ENCODE measurements at places on chromosomes 6 and 20. TPM values are rescaled to one million over a fixed set of nuclear protein-coding genes. Genes with fewer than 3 reads are reported as not detected.

FARS2 gene
- total RNA-seq, result 18.1 TPM

- H3K4me1 ChIP-seq, result peaks cover 24% of the 10 kb centered on the region
- H3K27ac ChIP-seq, result peak overlapping the region; percentile 81
- no peak for DNase-seq
- H3K36me3 ChIP-seq, result no peaks in the 10 kb centered on the region
- no peak overlapping the region for H3K4me3 ChIP-seq
- H3K27me3 ChIP-seq, result no peaks in the 10 kb centered on the region
Observed at GRCh38 chr6:163354761-163355425, 59.6 kb upstream of the QKI start.

DNA sequence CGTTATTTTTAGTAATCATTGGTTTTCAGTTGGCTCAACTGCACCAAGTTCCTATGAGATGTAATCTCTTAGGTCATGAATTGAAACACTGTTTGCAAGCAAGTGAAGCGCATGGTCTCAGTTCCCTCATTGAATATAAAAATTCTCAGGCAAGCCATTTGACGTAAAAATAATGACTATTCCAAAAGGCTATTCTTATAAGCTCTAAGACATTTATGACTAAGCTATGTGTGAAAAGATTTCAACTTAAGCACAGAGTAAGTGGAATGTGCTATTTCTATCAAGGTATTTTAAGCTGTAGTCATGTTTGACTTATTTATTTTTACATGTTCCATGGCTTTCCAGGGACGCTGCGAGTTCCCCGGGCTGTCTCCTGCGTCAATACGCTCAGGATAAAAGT, 248.5 kb downstream of the THBS2 start:
- no peak overlapping the region for H3K4me3 ChIP-seq
- H3K4me1 ChIP-seq, result peaks cover 22% of the 10 kb centered on the region
- peak overlapping the region; percentile 46 for H3K27ac ChIP-seq

DNA sequence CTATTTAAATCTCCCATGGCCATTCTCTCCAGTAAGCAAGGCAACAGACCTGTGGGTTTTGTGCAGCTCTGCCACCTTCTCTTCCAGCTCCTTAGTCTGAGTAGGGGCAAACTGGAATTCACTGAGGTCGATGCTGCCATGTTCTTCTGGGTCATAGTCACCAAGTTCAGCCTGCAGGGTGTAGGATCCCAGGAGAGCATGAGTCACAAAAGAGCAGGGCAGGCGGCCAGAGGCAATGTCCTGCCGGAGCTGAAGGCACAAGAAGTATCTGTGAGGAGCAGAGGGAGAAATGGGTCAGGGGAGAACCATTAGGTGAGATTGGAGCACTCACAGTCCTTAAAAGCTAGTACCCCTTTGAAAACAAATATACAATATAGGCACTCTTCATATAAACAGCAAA, 73.7 kb downstream of the SMLR1 start:
- peak overlapping the region; percentile 11 for H3K27ac ChIP-seq
- H3K4me3 ChIP-seq, result no peak overlapping the region
- H3K4me1 ChIP-seq, result peaks cover 12% of the 10 kb centered on the region
- H3K27me3 ChIP-seq, result no peaks in the 10 kb centered on the region
- DNase-seq, result no peak

- H3K4me1 ChIP-seq, result peaks cover 37% of the 10 kb centered on the region
- no peak for DNase-seq
- peak overlapping the region; percentile 89 for H3K27ac ChIP-seq
- H3K4me3 ChIP-seq, result peak overlapping the region; percentile 75
- no peaks in the 10 kb centered on the region for H3K27me3 ChIP-seq
Observed at GRCh38 chr6:163414946-163415619, 565 bp downstream of the QKI start.

CST4 gene
- not detected for total RNA-seq

DNA sequence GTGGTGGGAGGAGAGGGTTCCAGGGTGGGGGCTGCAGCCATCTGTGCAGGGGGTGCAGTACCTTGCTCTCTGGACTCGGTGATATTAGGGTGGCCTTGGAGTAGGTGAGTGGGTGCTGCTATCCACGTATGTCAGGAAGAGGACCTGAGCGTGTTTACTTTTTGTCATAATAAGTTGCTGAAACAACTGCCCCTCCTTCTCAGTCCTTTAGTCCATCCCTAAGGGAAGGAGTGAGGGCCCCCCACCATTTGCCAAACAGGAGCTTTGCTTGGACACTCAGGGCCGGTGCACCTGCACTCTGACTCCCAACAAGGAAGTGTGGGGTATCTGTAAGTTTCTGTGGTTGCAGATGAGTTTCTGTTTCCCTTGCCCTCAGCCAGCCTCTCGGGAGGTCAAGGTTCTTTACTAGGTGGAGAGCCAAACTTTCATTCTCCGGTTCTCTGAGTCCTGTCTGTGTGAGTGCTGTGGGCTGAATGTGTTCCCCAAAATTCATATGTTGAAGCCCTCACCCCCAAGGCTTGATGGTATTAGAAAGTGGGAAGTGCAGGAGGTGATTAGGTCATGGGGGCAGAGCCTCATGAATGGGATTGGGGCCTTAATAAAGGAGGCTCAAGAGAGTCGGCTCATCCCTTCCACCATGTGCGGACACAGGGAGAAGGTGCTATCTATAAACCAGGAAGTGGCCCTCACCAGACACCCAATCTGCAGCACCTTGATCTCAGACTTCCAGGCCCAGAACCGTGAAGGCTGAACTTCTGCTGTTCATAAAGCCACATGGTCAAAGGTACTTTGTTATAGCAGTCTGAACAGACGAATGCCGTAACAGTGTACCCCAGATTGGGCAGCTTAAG, 19.6 kb upstream of the CCR6 start:
- H3K27me3 ChIP-seq, result no peaks in the 10 kb centered on the region
- no peaks in the 10 kb centered on the region for H3K36me3 ChIP-seq
- no peak overlapping the region for H3K4me3 ChIP-seq
- no peak overlapping the region for H3K27ac ChIP-seq
- no peak for DNase-seq
- no peaks in the 10 kb centered on the region for H3K4me1 ChIP-seq

KIAA0408 gene
- total RNA-seq, result 1.2 TPM

GRCh38 chr6:27281105-27281539, 31.0 kb downstream of the POM121L2 start:
- DNase-seq, result no peak
- H3K4me1 ChIP-seq, result peaks cover 20% of the 10 kb centered on the region
- H3K4me3 ChIP-seq, result peak overlapping the region; percentile 84
- H3K27ac ChIP-seq, result no peak overlapping the region
- peaks cover 1% of the 10 kb centered on the region for H3K36me3 ChIP-seq
- H3K27me3 ChIP-seq, result peaks cover 27% of the 10 kb centered on the region

ETV7 gene
- total RNA-seq, result not detected

DNA sequence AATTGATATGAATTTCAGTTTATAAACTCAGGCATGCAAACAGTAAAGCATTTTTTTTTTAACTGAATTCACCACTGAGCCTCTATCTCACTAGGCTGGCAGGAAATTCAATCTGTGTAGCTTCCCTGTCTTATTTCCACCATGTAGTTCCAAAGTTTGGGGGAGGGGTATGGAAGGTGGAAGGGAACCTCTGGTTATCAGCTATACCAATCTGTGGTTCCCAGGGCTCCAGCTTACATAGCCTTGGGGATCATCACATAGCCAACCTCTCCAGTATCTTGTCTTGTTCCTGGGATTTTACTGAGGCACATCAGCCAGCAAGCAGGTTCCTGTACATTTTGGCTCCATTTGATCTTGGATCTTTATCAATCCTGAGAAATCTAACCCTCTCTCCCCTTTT, 15.6 kb downstream of the RAD21L1 start:
- peaks cover 2% of the 10 kb centered on the region for H3K27me3 ChIP-seq
- no peak for DNase-seq
- H3K4me1 ChIP-seq, result no peaks in the 10 kb centered on the region
- no peak overlapping the region for H3K4me3 ChIP-seq
- H3K36me3 ChIP-seq, result no peaks in the 10 kb centered on the region

GRCh38 chr6:133843098-133843497, 45.8 kb upstream of the TCF21 start:
- H3K4me1 ChIP-seq, result peaks cover 10% of the 10 kb centered on the region
- no peak overlapping the region for H3K4me3 ChIP-seq
- H3K27me3 ChIP-seq, result peaks cover 34% of the 10 kb centered on the region
- H3K36me3 ChIP-seq, result no peaks in the 10 kb centered on the region
- no peak for DNase-seq

- DNase-seq, result no peak
- no peak overlapping the region for H3K4me3 ChIP-seq
- H3K27me3 ChIP-seq, result no peaks in the 10 kb centered on the region
- peaks cover 15% of the 10 kb centered on the region for H3K36me3 ChIP-seq
Observed at GRCh38 chr6:158608221-158608620, 36.3 kb downstream of the DYNLT1 start.

DNA sequence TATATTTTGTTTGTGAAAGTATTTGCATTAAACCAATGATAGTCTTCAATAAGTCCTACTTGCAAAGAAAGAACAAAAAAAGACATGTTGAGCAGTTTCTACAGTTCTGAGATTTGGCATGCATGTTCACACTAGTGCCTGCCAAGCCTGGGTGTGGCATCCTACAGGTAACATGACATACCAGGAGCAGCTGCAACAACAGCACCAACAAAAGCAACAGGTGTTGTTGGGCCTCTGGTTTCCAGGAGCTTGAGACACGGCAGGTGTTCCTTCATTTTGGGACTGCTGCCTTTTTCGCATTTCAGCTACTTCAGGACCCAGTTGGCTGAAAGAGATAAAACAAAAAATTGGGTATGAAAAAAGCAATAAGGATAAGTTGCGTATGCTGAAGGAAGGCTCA, 41.2 kb upstream of the MTRF1L start:
- H3K27me3 ChIP-seq, result no peaks in the 10 kb centered on the region
- no peaks in the 10 kb centered on the region for H3K36me3 ChIP-seq
- no peak for DNase-seq
- H3K4me3 ChIP-seq, result no peak overlapping the region
- H3K27ac ChIP-seq, result no peak overlapping the region

DNA sequence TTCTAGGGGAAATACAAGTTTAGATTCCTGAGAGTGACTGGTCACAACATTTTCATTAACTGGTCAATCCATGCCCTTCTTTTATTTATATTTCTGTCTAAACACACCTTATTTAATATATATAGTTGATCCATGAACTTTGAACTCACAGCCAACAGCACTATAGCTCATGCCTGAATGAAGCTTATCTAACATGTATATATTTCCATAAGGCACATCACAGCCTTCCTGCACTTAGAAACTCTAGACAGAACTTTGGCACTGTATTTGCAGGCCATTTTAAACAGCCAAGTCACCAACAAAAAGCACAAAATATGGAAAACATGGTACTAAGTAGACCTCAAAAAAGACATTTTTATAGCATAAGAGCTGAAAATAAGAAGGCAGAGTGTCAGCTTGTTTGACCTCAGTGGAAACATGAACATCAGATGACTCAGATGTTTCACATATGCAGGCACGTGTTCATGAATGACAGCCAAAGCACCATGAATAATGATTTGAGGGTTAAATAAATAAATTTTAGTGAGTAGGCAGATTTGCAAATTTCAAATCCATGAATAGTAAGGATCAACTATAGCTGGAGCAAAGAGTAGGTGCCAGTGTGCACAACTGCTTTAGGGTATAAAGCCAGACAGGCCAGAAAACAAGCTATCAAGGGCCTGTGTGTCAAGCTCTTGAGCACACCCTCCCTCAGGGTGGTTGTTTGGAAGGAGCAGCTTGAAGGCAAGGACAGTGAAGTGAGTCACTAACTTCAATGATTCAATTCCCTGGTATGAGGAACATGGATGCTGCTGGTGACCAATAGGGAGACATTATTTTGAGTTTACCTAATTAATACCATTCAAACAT, 88.9 kb upstream of the NT5E start:
- DNase-seq, result no peak
- H3K27me3 ChIP-seq, result no peaks in the 10 kb centered on the region
- no peaks in the 10 kb centered on the region for H3K36me3 ChIP-seq
- H3K4me1 ChIP-seq, result peaks cover 36% of the 10 kb centered on the region
- H3K4me3 ChIP-seq, result no peak overlapping the region

GRCh38 chr6:25175681-25176080, 103.5 kb upstream of the CARMIL1 start:
- H3K27ac ChIP-seq, result peak overlapping the region; percentile 59
- no peaks in the 10 kb centered on the region for H3K27me3 ChIP-seq
- no peak overlapping the region for H3K4me3 ChIP-seq
- no peak for DNase-seq
- peaks cover 84% of the 10 kb centered on the region for H3K4me1 ChIP-seq

GRCh38 chr20:20793591-20793990, 81.1 kb upstream of the RALGAPA2 start:
- no peaks in the 10 kb centered on the region for H3K36me3 ChIP-seq
- no peak overlapping the region for H3K27ac ChIP-seq
- no peak overlapping the region for H3K4me3 ChIP-seq
- peaks cover 22% of the 10 kb centered on the region for H3K27me3 ChIP-seq
- no peaks in the 10 kb centered on the region for H3K4me1 ChIP-seq

- DNase-seq, result no peak
- no peak overlapping the region for H3K27ac ChIP-seq
- no peaks in the 10 kb centered on the region for H3K27me3 ChIP-seq
- peaks cover 8% of the 10 kb centered on the region for H3K36me3 ChIP-seq
Observed at GRCh38 chr6:125393449-125393858, 91.7 kb upstream of the HDDC2 start.

LGSN gene
- total RNA-seq, result not detected

DNA sequence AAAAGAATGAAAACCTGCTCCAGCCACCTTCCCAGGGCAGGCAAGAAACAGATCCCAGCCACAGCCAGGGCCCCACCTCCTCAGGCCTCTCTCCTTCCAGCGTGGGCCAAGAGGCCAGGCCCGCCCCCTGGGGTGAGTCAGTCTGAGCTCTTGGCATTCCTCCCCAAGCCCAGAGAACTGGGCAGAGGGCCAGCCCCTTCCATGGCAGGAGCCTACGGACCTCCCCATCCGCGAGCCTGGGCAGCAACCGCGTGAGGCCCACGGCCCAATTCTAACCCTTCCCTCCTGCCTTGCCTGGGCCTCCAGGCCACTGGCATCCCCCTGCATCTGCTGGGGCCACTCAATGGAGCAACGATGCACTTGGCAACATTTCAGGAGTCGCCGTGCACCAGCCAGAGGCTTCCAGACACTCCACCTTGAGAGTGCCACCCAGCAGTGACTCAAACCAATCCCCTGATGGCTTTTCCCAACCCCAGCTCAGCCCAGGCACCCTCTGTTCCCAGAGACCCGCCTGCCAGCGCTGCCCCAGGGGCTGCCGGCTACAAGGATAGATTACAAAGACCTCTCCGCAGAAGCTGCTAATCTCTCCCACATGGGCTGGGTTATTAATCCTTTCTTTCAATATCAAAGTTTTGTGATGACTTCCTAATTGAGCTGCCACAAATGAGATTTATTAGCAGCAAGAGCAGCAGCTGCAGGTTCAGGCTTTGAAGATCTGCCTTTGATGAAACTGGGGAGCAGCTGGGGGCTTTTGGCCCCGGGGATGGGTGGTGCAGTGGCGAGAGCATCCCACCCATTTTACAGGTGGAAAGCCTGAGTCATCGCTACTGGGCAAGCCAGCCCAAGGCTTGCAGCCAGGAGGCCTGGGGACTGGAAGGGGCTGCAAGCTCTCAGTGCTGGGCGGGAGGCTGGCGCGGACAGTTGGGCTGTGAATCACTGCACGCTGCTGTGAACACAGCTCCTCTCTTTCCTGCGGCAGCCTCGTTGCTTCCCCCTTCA, 85.7 kb downstream of the NFATC2 start:
- H3K4me3 ChIP-seq, result peak overlapping the region; percentile 64
- H3K27ac ChIP-seq, result peak overlapping the region; percentile 98
- no peaks in the 10 kb centered on the region for H3K27me3 ChIP-seq
- H3K4me1 ChIP-seq, result peaks cover 22% of the 10 kb centered on the region
- no peak for DNase-seq

- H3K36me3 ChIP-seq, result peaks cover 2% of the 10 kb centered on the region
- H3K27me3 ChIP-seq, result no peaks in the 10 kb centered on the region
- H3K27ac ChIP-seq, result peak overlapping the region; percentile 83
- H3K4me1 ChIP-seq, result peaks cover 35% of the 10 kb centered on the region
Observed at GRCh38 chr20:1824834-1825233, 70.4 kb upstream of the SIRPA start.

Data from chondrocyte (in vitro differentiated cells).